H1 (cell line): ENCODE measurements at places on chromosomes 2 and 18. TPM values are rescaled to one million over a fixed set of nuclear protein-coding genes. Genes with fewer than 3 reads are reported as not detected.

DNA sequence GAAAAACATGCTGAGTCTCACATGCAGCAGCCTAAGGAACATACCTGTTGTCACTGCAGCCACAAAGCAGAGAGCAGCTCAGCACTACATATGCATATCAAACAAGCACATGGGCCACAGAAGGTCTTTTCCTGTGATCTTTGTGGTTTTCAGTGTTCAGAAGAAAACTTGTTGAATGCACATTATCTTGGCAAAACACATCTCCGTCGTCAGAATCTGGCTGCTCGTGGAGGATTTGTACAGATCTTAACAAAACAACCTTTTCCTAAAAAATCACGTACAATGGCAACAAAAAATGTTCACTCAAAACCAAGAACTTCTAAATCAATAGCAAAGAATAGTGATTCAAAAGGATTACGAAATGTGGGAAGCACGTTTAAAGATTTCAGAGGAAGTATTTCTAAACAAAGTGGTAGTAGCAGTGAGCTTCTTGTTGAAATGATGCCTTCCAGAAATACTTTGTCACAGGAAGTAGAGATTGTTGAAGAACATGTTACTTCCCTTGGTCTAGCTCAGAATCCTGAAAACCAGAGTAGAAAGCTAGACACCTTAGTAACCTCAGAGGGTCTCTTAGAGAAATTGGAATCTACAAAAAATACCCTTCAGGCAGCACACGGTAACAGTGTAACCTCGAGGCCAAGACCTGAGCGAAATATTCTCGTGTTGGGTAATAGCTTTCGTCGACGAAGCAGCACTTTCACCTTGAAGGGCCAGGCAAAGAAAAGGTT is 34.1 kb downstream of the ZNF407 start:
- no peak for DNase-seq

GRCh38 chr2:179936654-179937053 is 70.4 kb downstream of the CWC22 start:
- peak; percentile 23 for DNase-seq

GRCh38 chr2:158990397-158991214 is 22.2 kb downstream of the TANC1 start:
- DNase-seq: no peak

DNA sequence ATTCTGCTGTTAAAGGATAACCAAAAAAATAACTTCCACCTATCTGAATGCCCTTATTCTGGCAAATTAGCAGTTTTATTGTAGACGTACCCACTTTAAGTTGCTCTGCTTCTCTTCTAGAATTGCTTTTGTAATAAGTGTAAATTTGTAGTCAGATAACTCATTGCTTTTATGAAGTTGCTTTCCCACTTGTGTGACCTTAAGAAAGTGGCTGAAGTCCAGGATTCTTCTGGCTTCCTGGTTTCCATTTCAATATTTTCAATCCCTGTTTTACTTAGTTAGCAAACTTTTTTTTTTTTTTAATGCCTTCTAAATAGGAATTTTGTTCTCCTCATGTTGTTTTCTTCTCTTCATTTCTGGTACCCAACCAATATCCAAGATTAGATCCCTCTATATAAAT is 59.8 kb downstream of the GLS start:
- no peak for DNase-seq

- DNase-seq: peak; percentile 84
These were observed 13.5 kb upstream of the ZAP70 start for GRCh38 chr2:97699765-97700444.

DNA sequence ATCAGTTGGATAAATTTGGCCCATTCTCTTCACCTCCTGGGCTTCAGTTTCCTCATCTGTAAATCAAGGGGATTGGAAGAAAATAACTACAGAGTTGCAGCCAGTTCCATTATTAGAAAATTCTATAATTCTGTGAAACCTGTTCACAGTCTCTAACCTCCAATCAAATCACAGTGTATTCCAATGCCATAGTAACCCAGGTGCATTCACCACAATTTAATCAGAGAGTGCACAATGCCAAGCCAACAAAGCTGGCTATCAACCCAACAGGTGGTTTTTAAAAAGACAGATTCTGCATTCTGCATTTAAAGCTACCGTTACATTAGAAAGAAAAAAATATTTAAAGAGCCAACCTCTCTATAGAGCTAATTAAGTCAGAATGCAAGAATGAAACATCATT is 308.6 kb downstream of the RNF144A start:
- no peak for DNase-seq

DNA sequence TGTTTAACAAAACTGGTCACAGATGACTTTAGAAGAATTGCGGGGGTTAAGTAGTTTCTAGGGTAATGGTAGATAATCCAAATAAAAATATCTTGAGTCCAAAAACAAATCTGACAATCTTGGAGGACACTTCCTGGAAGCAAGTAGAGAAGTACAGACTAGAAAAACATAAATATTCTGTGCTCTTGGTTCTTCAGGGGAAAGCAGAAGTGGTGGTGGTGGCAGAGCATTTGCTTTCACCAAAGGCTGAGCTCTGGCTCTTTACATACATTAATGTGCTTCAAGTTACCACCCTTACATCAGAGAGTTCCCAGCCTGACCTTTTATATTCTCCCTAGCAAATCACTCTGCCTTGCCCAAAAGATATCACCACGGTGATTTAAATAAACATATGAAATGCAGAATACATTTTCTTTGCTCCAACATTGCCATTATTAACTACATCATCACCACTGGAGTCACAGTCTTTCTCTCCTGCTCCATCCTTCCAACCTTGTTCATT is 15.3 kb downstream of the PDE11A start:
- DNase-seq: no peak

DNA sequence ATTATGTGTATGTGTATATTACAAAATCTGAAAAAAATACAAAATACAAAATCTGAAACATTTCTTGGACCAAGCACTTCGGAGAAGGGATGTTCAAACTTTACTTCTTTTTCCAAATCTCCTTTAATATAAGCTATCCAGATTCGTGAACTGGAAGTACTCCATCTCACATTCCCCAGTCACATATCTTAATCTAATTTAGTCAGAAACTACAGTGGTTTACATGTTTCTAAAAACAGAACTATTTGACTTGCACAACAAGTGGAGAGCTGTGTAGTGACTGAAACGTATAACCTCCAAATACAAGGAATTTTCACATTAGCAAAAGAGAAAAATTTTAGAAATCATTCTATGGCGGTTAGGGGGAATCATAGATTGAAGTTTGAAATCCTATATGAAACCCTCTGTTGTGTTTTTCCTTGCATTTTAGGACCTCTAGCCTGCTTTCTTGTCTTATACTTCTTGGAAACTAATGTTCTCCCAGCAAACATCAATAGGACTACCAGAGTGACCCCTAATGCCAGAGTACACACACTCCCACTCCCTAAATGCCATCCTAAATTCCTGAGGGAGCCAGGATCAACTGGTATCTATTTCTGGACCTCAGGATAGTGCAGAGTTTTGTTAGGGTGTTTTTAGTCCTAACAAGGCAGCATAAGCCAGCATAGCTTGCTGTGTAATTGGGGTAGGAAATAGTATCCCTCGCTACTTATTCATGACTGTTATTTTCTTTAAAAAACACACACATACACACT is 30.2 kb upstream of the ROCK1 start:
- no peak for DNase-seq

GRCh38 chr2:109629867-109630266 is 15.7 kb downstream of the SOWAHC start:
- no peak for DNase-seq

DNA sequence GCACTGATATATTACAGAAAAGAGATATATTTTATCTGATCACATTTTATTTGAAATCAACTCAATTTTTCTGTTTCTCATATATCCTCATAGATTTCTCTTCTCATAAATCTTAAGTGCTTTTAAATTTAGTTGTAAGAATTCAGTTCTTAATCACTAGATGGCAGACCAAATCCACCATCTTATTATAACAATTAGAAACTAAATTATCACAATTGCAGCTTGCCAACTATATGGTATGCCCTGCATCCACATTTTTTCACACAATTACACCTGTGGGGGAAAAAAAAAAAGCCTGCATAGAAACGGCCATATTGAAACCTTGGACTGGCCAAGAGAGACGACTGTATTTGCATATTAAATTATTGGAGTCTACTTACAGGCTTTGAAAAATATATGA is 64.4 kb downstream of the COL5A2 start:
- no peak for DNase-seq

GRCh38 chr2:216406826-216407225 is 5.5 kb upstream of the SMARCAL1 start:
- DNase-seq: no peak

DNA sequence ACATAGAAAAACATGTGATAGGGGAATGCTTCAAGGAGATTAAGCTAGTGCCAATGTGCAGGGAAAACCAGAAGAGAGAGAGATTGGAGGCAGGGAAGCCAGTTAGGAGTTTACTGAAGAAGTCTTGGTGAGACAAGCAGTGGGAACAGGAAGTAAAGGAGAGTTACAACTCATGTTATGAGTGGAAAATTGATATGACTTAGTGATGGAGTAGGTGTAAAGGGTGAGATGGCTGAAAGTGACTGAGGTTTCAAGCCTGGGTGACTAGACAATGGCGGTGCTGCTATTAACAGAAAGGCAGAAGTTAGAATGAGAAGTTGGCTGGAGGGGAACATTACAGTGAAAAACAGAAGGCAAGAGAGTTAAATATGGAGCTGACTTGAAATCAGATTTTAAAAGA is 16.5 kb downstream of the DOK1 start:
- no peak for DNase-seq

- DNase-seq: no peak
These were observed 100.9 kb downstream of the TNS1 start for GRCh38 chr2:217901835-217902378.

DNA sequence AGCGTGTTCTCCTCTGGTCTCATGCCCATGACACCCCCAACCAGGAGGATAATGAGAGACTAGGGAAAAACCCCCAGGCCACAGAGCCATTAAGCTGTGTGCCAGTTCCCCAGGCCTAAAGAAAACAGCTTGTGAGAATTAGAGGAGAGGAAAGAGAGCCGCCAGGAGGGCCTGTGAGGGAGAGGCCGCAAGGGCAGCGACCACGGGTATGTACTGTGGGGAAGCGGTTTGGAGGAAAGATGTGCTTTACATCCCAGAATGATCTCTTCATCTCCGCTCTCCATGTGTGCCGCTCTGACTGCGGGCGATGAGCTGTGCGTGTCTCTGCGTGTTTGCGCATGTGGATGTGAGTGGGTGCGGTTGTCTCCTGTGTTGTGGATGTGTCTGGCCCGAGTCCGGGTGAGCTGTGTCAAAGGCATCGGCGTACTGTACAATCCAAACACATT is 82.9 kb downstream of the DYSF start:
- DNase-seq: no peak

- DNase-seq: no peak
These were observed 65.2 kb upstream of the SALL3 start for GRCh38 chr18:78914249-78914935.

GRCh38 chr2:12928197-12928774 is 211.6 kb downstream of the TRIB2 start:
- DNase-seq: no peak

CKAP2L gene
- total RNA-seq: 19.3 and 20.7 TPM in 2 replicates

ANKRD53 gene
- 0.39 and 0.55 TPM in 2 replicates for total RNA-seq

IL37 gene
- not detected in 2 replicates for total RNA-seq

SERPINB4 gene
- 0.32 and 0.96 TPM in 2 replicates for total RNA-seq

ZNF513 gene
- total RNA-seq: 17.3 and 18.8 TPM in 2 replicates

TSN gene
- 96.1 and 96.3 TPM in 2 replicates for total RNA-seq

SLC4A5 gene
- total RNA-seq: 0.52 and 0.86 TPM in 2 replicates

ANKRD30B gene
- total RNA-seq: 0.11 TPM in 1 of 2 replicates, not detected in the other
